ENCODE measurements at places on chromosomes 2 and 18.

DNA sequence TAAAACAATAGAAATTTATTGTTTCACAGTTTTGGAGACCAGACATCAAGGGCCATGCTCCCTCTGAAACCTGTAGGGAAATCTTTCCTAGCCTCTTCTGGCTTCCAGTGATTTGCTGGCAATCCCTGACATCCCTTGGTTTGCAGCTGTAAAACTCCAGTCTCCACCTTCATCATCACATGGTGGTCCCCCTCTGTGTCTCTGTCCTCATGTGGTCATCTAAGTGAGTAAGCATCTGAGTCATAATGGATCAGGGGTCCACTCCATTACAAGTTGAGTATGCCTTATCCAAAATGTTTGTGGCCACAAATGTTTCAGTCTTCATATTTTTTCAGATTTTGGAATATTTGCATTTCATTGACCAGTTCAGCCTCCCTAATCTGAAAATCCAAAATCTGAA lies 5.6 kb upstream of the SGPP2 start:
- no peak for DNase-seq

DNA sequence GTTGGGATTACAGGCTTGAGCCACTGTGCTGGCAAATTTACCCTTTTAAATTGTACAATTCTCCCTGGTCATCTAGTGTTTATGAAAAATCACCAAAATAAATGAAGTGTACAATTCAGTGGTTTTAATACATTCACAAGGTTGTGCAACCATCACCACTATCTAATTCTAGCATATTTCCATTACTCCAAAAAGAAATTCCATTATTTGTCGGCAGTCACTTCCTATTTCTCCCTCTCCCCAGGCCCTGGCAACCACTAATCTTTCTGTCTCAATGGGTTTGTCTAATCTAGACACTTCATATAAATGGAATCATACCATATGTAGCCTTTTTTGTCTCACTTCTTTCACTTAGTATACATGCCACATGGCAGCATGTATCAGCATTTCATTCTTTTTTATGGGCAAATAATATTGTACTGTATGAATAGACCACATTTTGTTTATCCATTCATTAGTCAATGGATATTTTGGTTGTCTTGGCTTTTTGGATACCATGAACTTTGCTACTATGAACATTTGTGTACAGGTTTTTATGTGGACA lies 12.6 kb upstream of the POLE4 start:
- no peak for DNase-seq

GRCh38 chr2:166610180-166610912 lies 116.3 kb upstream of the SCN7A start:
- DNase-seq, result no peak

- no peak for DNase-seq
These were observed 41.5 kb downstream of the SRSF7 start for GRCh38 chr2:38709567-38710194.

- no peak for DNase-seq
These were observed 4.1 kb downstream of the ANTXR1 start for GRCh38 chr2:69017080-69017479.

GRCh38 chr18:49515516-49515915 lies 28.5 kb upstream of the C18orf32 start:
- DNase-seq, result no peak
